ENCODE measurements at places on chromosomes 3 and 15.

DNA sequence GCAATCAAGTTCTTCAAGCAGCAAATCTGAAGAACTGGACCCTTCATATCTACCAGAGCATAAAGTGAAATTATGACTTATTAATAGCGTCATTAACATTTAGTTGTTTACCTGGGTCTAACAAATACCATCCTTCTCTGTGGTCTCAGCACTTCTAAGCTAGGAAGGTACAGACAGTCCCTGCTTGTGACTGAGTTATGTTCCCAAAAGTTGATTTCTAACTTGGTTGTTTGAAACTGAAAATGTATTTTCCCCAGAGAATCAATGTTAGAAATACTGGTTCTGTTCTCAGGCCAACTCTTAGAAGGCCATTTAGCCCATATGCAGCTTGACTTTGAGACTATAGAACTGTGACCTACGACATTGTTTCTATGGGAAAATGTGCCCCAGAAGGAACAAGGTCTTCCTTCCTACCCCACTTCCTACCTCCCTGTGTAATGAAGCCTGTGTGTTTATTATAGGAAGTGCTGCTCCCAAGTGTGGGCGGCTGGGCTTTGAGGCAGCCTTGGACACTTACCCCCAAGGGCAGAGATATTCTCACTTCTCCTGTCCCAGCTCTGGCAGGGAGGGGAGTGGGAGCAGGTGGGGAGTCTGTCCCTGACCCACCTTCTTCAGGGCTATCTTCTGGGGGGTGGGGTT is 12.2 kb upstream of the MAPK6 start:
- DNase-seq, result no peak

DNA sequence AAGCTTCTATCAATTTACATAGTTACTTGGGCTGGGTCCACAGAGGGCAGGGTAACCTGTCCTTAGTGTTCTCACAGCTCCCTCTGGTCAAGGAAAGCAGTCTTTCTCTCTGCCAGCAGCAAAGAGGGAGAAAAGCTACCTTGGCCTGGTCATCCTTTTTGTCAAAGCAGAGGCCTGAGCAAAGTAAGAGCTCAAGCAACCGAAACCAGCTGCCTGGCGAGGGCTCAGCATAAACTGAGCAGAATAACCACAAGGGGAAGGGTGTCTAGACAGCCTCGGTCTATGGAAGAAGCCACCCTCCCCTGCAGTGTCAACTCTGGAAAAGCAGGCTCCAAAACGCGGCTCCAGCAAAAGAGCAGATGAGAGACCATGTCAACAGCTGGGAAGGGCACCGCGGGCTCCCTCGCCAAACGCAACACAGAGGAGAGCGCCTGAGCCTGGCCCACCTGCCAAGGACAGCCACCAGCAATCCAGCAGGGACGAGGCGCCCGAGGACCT is 17.4 kb downstream of the LRIG1 start:
- no peak for DNase-seq

DNA sequence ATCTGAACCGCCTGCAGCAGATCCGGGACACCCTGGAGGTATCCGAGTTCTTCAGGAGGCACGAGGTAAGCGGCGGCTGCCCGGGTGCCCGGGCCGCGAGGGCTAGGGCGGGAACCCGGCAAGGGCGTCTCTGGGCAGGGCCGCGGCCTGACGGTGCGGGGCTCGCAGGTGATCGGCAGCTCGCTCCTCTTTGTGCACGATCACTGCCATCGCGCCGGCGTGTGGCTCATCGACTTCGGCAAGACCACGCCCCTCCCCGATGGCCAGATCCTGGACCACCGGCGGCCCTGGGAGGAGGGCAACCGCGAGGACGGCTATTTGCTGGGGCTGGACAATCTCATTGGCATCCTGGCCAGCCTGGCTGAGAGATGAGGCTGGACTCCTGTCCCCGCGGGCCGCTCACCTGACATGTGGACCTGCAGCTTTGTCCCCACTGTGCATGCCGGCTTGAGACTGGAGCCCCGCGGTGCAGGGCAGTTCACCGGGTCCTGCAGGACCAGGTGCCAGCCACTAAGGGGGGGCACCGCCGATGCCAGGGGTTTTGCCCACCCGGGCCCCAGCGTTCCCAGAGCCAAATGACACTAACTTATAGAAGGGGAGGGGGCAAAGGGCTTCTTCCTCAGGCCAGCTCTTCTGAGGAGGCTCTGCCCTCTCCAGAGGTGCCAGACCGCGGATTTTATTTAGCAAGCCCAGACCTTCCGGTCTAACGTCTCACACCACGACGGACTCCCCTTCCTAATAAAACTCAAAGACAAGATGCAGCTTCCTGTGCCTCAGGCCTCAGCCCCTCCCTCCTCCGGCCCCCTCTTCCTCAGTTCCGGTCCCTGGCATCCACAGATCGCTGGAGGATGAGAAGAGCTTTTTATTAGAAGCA is 9.4 kb downstream of the ITPKA start:
- no peak for DNase-seq

- DNase-seq, result no peak
Measured at GRCh38 chr3:57544181-57545125, at the start of gene DNAH12. DNAH12 (minus strand) TSS chr3:57544344; CDS start chr3:57542870, 1,474 bp downstream.

DNA sequence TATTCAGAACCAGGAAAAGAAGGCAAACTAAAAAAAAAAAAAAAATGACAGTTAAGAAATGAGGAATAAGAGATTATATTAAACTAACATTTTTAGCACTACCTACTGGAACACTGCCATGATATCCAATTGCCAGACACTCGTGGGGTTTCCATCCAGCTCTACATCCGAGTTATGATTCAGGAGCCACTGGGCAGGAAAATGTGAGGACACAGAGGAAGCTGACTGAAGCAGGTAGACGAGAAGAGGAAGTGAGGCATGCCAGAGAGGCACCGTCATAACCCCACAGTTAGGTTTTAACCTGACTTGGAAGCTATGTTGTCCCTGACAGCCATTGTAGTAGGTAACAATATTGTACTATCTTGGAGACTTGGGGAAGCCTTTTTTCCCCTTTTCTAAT is 495.0 kb downstream of the NLGN1 start:
- no peak for DNase-seq

GRCh38 chr15:36079021-36079420 is 500.4 kb upstream of the CDIN1 start:
- DNase-seq, result no peak

DNA sequence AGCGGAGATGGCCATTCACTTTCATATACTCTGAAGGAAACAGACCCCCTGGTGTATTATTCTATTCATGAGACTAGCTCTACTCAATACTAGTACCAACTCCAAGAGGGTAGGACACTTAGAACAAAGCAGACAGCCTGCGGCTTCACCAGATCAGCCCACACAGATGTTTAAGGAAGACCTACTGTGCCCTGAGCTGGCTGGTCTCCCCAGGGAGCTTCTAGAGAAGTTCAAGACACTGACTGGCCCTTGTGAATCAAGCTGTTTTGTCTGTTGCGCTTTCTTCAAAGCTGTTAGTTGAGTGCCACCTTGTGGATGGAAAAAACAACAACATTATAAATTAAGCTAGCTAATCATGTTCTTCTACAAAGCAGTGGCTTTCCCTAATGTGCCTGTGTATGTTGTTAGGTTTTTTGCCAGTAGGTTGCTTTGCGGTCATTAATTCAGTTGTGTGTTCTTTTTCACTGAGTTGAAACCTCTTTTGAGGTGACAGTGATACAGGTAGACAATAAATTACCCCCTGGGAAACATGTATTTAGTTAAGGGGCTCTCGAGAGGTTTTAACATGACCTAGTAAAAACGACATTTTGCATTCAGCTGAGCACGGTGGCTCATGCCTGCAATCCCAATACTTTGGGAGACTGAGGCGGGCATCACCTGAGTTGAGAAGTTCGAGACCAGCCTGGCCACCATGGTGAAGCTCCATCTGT is 64.2 kb upstream of the MYZAP start:
- no peak for DNase-seq

DNA sequence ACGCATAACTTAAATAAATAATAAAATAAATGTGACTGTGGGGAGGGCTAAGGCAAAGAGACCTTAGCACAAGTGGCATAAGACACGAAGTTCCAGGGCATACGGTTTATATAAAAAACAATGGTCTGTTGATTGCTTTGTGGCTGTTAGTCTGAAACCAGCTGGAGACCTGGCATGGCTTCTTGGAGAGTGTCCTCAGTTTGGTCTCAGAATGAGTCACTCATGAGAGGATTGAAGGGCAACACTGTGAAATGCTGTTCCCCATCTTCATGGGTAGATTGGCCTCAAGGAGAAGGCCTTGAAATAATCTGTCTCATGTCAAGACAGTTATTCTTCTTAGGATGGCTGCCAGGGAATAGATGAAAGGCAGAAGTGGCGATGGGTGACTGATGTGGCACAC is 62.2 kb downstream of the SOX2 start:
- DNase-seq, result no peak

DNA sequence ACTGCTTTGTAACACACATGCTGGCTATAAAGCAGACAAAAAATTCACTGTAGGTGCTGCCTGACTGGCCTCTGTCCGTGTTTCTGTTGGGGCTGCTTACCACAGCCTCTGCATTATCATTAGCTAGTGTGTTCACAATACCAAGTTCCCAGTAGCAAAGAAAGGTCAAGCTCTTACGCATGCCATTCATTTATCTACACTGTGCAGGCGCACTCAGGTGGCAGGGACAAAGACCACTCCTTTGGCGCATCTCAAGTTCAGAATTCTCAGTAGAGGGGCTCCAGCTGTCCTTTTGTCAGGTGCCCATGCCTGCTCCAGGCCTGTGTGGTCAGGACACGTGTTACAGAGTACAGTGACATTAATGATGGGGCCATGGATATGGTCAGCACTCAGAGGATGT is 22.3 kb downstream of the MLH1 start:
- DNase-seq, result no peak

GRCh38 chr3:44722103-44722401 is 7.4 kb upstream of the ZNF501 start:
- no peak for DNase-seq

DNA sequence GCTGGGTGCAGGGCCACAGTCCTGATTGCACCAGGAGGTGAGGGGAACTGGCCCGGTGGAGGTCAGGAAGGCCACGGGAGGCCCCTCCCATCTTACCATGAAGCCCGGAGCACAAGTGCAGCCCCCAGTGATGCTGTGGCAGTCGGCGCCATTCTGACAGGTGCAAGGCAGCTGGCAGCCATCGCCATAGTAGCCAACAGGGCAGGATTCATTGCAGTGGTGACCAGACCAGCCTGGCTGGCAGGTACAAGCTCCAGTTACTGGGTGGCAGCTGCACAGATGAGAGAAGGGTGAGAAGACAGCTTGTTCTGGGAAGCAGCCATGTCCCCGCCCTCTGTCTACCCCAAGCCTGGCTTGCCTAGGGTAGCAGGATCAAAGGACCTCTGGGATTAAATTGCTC is 88.2 kb downstream of the RAB11A start:
- no peak for DNase-seq

DNA sequence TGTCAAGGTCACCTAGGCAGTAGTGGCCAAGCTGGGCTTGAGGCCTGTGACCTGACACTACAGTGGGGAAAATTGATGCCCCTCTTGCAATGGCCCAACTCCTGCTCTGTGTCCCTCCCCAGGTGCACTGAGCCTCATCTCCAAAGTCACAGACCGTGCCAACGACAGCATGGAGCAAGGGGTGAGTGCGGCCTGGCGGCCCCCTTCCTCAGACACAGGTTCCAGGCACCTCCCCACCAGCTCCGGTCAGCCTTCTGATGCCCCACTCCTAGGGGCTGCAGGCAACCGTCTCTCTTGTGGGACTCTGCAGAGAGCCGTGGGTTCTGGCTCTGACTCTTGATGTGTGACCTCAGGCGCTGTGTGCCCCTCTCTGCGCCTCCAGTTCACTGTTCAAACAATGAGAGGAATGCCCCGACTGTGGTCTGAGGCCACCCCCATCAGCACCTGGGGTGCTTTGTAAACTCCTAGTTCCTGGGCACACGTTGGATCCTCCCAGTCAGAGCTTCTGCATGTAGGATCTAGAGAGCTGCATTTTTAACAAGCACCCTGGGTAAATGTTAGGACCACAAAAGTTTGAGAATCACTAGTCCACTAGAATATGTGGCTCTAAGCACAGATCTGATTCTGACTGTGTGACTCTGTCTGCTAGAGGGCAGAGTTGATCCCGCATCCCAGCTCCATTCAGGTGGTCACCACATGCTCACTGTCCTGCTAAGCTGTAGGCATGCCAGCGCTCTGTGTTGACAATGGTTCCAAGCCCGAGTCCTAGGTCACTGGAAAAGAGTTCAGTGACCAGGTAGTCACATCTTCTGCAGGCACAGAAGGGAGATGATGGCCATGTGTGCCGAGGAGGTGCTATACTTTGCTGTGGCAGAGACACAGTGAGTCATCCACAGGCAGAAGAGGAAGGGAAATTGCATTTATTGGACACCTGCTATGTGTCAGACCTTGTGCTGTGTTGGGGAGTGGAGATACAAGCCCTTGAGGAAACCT is 46.2 kb upstream of the NR2C2 start:
- no peak for DNase-seq

GRCh38 chr15:76139368-76140073 is 79.7 kb downstream of the TMEM266 start:
- DNase-seq, result no peak

- no peak for DNase-seq
Measured at GRCh38 chr3:24495326-24495994, 810 bp upstream of the THRB start.

- no peak for DNase-seq
Measured at GRCh38 chr15:41836713-41837454, 1.8 kb upstream of the PLA2G4B start.

- no peak for DNase-seq
Measured at GRCh38 chr3:155815030-155815545, 9.0 kb upstream of the C3orf33 start.

DNA sequence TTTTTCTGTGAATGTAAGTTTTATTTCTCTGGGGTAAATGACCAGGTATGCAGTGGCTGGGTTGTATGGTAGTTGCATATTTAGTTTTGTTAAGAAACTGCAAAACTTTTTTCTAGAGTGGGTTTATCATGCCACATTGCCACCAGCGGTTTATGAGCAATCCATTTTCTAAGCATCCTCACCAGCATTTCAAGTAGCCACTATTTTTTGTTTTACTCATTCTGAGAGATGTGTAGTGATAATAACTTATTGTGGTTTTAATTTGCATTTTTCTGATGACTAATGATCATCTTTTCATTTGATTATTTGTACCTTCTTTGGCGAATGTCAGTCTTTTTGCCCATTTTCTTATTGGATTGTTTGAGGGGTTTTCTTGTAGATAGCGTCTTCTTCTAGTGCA is 56.2 kb downstream of the SPRED1 start:
- DNase-seq, result no peak

Data from BJ (cell line).